Fibroblast of mammary gland (primary cell): ENCODE measurements at places on chromosomes 6 and 20.

DNA sequence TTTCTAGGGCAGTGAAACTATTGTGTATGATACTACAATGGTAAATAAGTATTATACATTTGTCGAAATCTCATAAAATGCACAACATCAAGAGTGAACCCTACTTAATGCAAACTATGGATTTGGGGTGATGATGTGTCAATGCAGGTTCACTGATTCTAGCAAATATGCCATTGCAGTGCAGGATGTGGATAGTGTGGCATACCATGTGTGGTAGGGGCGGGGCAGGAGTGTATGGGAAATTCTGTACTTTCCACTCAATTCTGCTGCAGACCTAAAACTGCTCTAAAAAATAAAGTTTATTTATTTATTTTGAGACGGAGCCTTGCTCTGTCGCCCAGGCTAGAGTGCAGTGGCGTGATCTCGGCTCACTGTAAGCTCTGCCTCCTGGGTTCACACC lies 44.3 kb downstream of the ABHD12 start:
- DNase-seq = no peak

DNA sequence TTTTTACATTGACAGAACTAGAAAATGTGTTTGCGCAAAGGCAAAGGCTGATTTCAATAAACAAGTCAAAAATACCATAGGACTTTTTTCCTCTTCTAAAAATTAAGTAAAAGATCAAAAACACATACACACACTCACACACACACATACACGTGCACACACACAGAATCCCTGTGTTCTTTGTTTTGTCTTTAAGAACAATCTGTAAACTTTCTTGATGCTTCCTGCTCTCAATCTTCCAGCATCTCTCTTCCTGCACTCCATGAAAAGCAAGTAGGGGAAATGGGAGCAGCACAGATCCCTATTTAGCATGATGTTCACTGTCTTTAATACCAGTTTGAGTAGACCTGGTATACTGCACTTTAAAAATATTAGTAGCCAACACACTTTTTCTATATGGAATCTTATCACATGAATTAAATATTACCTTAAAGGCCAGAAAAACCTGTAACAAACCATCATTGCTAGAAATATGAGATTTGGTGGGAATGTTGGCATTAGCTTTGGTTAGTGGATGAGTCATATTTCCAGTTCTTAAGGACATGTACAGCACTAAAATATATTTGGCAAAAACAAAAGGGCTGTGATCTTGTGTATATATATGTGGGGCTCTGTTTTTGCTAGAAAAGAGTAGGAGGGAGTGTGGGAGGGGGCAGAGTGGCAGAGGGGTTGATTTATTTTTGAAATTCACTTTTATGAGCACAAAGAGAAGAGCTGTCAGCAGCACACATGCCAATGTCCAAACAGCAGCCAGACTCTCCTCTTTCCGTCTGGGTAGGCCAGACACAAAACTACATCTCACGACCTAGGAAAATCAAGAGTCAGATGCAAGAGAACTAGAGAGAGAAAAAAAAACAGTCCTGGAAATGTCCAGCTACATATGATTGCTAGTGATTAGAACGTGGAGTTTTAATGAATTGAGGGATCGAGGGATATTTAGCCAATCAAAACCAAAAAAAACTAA lies 4.6 kb downstream of the PTPRK start:
- DNase-seq = peak; percentile 67

GRCh38 chr6:107728564-107728897 lies 95.6 kb downstream of the SCML4 start:
- no peak for DNase-seq

- no peak for DNase-seq
These were observed 289.0 kb downstream of the LRFN2 start for GRCh38 chr6:40298207-40298606.

- peak; percentile 10 for DNase-seq
These were observed 195.6 kb downstream of the HDGFL1 start for GRCh38 chr6:22765015-22765414.

GRCh38 chr20:41848180-41848579 lies 230.0 kb upstream of the CHD6 start:
- DNase-seq = no peak

- DNase-seq = peak; percentile 34
These were observed 572.0 kb downstream of the KIF16B start for GRCh38 chr20:16001286-16001685.

- peak; percentile 55 for DNase-seq
These were observed 149.5 kb downstream of the ANKRD60 start for GRCh38 chr20:58078741-58079522.
